ENCODE measurements at places on chromosomes 2 and 18. TPM values are rescaled to one million over a fixed set of nuclear protein-coding genes. Genes with fewer than 3 reads are reported as not detected.

The STAT4 gene
- total RNA-seq = 0.46 TPM

The C2orf72 gene
- total RNA-seq = 0.11 TPM

The SGPP2 gene
- total RNA-seq = not detected

The MAP3K19 gene
- total RNA-seq = not detected

The CXCR1 gene
- not detected for total RNA-seq

The RBKS gene
- 0.74 TPM for total RNA-seq

The SMAD4 gene
- 79.3 TPM for total RNA-seq

Measured in endothelial cell of umbilical vein (primary cell).